ENCODE measurements at places on chromosomes 6 and 20.

GRCh38 chr20:64056889-64057627, 5.9 kb upstream of the TCEA2 start:
- no peak for DNase-seq

DNA sequence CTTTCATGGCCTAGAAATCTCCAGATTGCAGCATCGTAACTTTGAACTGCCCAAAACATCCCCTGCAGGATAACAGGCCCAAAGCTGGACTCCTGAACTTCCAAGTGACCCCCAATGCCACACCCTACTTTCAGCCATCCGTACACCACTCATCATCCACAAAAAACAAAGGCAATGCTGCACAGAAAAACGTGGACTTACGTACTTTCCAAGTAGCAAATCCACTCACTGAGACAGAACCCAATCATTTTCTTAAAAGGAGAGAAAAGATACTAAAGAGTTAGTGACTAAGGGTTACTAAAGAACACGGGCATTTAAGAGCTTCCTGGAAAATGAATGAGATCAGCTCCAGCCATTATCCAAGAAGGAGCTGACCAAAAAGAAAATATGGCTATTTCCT, 211.0 kb downstream of the WDR27 start:
- DNase-seq: no peak

DNA sequence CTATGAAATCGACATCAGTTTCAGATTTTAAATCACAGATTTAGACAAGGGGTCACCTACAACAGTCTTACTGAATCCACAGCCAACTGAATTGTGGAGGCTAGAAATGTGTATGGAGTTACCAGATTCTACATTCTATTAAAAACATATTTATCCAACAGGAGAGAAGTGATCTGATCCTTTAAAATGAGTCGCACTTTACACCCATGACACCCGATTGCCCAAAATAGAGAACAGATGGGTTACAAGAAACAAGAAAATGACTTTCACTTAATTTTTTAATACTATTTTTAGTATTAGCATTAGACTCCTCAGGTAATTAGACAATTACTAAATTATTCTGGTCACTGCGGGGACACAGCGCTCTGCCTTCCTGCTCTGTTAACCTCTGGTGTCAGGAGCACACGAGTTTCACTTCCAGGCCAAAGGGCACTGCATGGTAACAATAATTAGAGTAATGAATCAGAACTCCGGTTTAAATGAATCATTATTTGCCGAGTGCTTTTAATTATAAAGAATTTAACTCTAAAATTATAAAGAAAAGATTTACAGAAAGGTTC, 108.6 kb downstream of the ATP9A start:
- DNase-seq: no peak

DNA sequence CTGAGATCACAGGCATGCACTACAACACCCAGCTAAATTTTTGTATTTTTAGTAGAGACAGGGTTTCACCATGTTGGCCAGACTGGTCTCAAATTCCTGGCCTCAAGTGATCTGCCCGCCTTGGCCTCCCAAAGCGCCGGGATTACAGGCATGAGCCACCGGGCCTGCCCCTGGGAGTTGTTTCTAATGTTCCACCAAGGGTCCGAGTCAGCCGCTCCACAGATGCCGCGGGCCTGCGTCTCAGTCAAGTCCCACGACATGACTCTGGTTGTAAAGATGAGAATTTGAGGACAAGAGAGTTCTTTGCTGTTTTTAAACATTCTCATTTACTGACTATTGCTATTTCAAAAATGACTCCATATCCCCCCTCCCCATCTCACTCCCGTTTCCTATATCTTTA, 30.8 kb downstream of the BNIP5 start:
- no peak for DNase-seq

- DNase-seq: no peak
These were observed 1.2 kb upstream of the ACAT2 start for GRCh38 chr6:159760602-159761057.

DNA sequence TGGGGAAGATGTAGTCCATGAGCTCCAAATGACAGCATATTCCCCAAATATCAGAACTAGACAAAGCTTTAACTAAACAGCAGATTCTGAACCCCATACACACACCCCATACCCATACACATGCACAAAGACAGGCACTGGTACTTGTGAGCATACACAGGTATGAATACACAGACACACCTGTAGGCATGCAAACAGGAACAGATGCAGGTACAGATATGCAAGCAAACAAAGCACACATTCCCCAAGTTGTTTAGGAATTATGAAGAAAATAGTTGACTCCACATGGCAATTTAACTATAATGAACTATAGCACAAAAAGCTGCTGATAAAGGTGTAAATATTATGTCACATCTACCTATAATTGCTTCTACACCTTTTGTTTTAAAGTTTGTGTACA, 16.7 kb downstream of the GOPC start:
- DNase-seq: no peak

DNA sequence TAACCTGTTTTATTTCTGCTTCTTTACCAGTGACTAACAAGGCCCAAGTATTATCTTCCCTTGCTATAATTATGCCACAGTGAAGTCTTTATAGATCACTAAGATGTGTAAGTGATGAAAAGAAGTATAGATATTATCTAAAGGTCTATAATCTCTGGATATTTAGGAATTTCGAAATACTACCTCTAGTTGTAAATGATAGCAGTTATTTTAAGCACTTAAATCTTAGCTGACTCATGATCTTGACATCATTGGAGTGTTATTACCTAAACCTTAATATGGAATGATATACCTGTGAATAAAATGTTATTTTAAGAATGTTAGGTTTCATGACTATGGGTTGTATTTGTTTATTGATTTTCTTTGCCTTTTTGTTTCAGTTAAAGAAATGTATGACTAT, 31.5 kb downstream of the CDC40 start:
- DNase-seq: no peak

DNA sequence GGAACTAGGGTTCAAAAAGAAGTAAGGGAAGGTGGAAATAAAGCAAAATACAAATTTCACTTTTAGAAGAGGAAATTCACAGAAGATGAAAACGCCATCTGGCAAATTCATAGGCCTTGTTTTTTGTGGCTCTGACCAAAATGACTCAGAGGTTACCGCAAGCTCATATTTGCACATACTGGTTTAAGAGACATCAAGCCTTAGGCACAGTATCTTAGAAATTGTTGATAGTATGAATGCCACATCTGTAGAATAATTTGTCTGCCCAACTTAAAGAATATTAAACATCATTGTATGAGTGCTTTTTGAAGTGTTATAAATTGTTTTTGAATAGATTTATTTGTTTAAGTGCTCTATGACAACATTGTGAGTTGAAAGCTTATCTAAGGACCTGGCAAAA, 10.6 kb downstream of the TAAR1 start:
- no peak for DNase-seq

GRCh38 chr6:47047479-47048407, 5.6 kb upstream of the ADGRF1 start:
- no peak for DNase-seq

DNA sequence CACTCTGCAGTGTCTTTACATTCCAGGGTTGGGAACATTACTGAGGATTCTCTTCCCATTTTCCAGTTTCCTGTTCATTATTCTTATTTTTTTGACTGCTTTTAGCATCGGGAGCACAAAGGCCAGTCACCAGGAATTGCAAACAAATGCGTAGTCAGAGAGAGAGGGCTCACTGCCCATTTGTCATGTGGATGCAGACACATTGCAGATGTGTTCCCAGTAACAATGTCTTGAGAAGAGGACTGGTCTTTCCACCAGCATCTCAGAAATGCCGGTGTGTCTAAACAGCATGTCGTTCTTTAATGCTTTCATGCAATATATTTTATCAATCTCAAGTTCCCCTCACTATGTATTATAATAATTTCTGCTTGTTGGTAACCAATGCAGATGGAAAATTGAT, 952 bp upstream of the TAAR6 start:
- DNase-seq: no peak

DNA sequence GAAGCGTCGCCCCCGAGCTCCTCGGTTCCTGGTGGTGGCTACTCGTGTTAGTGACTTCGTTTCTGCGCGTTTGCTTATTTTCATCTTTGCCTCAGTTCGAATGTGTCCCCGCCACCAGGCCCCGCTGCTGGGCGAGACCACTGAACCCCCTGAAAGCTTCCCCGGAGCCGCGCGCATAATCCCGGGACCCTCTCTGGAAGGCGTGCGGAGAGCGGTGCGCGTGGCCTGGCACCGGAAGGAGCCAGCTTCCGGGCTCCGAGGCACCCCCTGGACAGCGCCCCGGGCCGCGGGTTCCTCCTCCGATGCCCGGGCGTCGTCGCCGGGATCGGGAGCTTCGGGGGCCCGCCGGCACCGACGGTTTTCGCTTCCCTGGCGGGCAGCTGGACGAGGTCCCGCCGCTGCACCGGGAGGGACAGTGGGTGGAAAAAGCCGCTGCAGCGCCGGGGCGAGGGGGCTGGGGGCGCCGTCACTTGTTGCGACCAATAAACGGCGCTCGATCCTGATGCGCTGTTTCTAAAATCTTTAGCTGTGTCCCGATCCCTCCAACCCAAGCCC, 643 bp upstream of the SLC35D3 start:
- DNase-seq: no peak

DNA sequence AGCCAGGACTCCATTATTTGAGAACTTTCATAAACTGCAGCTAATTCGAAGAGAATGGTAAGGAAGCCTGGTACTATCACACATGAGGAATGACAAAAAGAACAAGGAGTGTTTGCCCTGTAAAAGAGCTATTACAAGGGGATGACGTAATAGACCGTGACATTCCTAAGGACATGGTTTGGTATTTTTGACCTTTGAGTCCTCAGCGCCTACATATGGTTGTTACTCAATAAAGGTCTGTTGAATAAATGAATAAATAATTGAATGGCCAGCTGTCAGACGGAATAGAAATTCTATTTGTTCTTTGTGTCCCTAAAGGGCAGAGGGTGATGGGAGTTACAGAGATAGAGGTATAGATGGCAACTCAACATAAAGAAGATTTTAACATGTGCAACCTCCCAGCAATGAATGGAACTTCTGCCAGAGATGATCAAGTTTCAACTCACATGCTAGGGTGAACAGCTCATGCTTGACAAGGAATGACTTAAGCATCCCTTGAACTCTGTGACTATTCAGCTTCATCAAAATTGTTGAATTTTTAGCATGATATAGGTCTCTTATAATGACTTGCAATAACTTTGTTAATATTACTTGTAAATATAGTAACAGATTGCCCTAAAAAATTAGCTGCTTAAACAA, 115.4 kb downstream of the TENT5A start:
- DNase-seq: no peak

DNA sequence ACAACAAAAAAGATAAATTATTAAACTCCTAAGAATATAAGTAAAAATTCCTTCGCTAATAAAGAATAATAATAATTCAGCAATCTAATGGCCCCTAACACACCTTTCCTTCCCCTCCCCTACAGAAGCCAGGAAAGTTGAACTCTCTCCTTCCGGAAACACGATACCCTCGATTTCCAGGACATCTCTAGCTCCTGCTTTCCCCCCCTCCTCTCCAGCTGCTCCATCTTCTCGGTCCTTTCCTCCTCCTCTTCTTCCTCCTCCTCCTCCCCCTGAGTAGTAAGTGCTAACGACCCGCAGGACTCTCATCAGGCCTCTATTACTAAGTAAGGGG, 603 bp downstream of the TASP1 start:
- DNase-seq: no peak

DNA sequence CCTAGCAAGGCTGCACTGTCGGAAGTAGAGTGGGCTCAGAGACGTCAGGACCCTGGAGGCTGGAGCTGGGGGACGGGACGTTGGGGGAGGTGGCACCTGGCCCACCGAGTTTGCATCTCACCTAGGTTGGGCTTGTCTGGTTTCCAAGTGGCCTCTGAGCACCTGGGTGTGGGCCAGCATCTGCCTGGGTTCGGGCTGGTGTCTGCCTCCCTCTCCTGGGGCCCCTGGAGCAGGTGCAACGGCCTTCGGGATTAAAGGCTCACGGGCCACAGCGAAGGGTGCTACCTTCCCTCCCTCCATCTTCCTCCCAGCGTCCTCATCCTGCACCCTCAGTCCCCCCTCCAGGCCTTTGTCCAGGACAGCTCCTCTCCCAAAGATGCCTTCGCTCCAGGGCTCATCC, 6.0 kb downstream of the HRH3 start:
- no peak for DNase-seq

GRCh38 chr6:43221046-43221972, 8.0 kb downstream of the DNPH1 start:
- DNase-seq: no peak

- no peak for DNase-seq
These were observed 7.0 kb upstream of the RWDD1 start for GRCh38 chr6:116564311-116564710.

- DNase-seq: no peak
These were observed 9.2 kb upstream of the PGC start for GRCh38 chr6:41756354-41756753.

DNA sequence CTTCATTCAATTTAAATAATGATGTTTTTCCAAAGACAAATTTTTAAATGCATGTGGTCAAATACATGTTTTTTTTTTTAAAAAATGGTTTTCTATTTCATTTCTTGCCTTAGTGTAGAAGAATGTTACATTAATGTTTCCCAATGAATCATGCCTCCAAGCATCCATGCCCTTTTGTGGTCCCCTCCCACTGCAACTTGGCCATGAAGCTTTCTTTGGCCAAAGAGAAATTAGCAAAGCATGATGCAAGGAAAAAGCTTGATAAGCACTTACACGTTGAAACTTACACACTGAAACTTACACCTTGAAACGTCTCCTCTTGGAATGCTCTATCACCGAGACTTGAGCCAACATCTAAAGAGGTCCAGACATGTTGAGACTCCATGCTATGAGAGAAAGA, 93.0 kb upstream of the ELOVL5 start:
- no peak for DNase-seq

- no peak for DNase-seq
These were observed 492.0 kb upstream of the MMS22L start for GRCh38 chr6:97775012-97775411.

- no peak for DNase-seq
These were observed 45.4 kb upstream of the ECI2 start for GRCh38 chr6:4180652-4181255.

- no peak for DNase-seq
These were observed 45.6 kb upstream of the SGK1 start for GRCh38 chr6:134363323-134364039.

DNA sequence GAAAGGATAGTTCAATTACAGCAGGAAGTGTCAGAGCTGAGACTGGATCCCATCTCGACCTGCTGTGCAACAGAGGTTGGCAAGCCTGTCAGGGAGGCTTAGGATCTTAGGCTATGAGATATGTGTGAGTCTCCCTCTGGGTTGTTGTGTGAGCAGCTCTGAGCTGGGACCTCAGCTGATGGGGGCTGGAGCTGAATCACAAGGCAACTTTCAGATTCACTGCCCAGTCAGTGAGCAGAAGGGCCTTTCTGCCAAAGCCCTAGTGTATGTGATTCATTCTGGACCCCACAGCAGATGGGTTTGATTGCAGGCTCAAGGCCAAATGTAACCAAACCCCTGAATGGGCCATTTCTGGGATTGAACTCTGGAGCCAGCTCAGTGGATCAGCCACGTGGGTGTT, 4.5 kb downstream of the PI3 start:
- no peak for DNase-seq
